ENCODE measurements at places on chromosomes 16 and 17. TPM values are rescaled to one million over a fixed set of nuclear protein-coding genes. Genes with fewer than 3 reads are reported as not detected.

DNA sequence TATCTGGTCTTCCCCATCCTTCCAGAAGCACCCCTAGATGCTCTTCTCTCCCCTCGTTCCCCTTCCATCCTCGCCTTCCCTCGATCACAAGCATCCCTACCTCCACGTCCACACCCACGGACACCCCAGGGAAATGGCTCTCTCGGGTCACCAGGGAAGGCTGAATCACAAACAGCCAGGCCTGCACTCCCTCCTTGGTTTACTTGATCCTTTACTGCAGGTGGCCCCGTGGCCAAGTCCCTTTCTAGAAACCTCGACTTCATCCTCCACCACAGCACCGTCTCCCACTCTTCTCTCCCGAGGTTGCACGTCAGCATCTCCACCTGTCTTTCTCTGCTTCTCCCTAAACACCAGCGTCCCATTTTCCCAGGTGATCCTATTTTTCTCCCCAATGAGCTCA lies 6.5 kb upstream of the RBFOX3 start:
- no peak for DNase-seq
- H3K27ac ChIP-seq: no peak overlapping the region
- no peaks in the 10 kb centered on the region for H3K4me1 ChIP-seq
- H3K4me3 ChIP-seq: no peak overlapping the region

DNA sequence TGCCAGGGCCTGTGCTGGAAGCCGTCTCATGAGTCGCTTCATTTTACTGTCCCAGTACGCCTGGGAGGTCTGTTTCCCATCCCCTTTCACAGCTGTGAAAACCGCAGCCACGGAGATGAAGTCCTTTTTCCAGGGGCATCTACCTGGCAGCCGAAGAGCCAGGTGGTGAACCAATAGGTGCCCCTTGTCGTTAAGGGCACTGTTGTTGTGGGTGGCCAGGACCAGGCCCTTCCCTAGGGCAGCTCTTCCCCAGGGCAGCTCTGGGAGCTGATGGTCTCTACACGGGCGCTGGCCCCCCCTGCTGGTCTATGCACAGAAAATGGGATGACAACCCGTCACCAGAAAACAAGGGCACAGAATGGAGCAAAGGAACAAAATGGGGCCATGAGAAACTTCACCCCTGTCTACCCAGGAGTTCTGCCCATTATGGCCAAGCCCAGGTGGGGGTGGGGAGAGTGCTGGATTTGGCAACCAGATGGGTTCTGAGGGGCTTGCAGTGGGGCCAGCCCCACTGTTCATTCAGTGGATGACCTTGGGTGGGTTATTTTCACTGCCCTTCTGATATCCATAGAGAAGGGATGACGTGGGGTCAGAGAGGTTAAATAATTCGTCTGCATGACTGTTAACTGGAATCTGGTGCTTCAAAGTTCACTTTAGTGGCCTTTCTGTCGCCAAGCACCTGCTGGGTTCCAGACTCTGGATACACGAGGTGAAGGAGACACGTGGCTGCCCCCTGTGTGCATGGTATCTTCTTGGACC lies 11.5 kb downstream of the RMI2 start:
- H3K27me3 ChIP-seq: no peaks in the 10 kb centered on the region
- no peak overlapping the region for H3K4me3 ChIP-seq
- peak; percentile 22 for DNase-seq

The NPIPB13 gene
- total RNA-seq: 5.1 TPM

- DNase-seq: no peak
- peak overlapping the region; percentile 90 for H3K27ac ChIP-seq
- peak overlapping the region; percentile 90 for H3K4me3 ChIP-seq
- peaks cover 30% of the 10 kb centered on the region for H3K36me3 ChIP-seq
Measured at GRCh38 chr16:30066761-30067583, 1.4 kb downstream of the ALDOA start.

The UNK gene
- 36.0 TPM for total RNA-seq

- no peak for DNase-seq
- no peak overlapping the region for H3K27ac ChIP-seq
- no peaks in the 10 kb centered on the region for H3K27me3 ChIP-seq
- H3K4me1 ChIP-seq: peaks cover 5% of the 10 kb centered on the region
- no peaks in the 10 kb centered on the region for H3K36me3 ChIP-seq
Measured at GRCh38 chr17:10622617-10623485, 34.3 kb downstream of the MYH3 start.

The ABCA10 gene
- total RNA-seq: 110 TPM

The KRTAP4-16 gene
- not detected for total RNA-seq

The SETD1A gene
- total RNA-seq: 17.1 TPM

GRCh38 chr17:29042679-29043538 lies at the start of gene PIPOX:
TSS of gene PIPOX (plus strand) at chr17:29043141. CDS start at chr17:29043226, 85 bp downstream.
- no peaks in the 10 kb centered on the region for H3K36me3 ChIP-seq
- H3K4me1 ChIP-seq: no peaks in the 10 kb centered on the region
- H3K4me3 ChIP-seq: no peak within 1 kb of the TSS

- H3K4me3 ChIP-seq: no peak overlapping the region
- H3K27me3 ChIP-seq: no peaks in the 10 kb centered on the region
- H3K27ac ChIP-seq: no peak overlapping the region
- H3K4me1 ChIP-seq: peaks cover 4% of the 10 kb centered on the region
- H3K36me3 ChIP-seq: no peaks in the 10 kb centered on the region
Measured at GRCh38 chr17:68640242-68640989, 39.2 kb upstream of the FAM20A start.

DNA sequence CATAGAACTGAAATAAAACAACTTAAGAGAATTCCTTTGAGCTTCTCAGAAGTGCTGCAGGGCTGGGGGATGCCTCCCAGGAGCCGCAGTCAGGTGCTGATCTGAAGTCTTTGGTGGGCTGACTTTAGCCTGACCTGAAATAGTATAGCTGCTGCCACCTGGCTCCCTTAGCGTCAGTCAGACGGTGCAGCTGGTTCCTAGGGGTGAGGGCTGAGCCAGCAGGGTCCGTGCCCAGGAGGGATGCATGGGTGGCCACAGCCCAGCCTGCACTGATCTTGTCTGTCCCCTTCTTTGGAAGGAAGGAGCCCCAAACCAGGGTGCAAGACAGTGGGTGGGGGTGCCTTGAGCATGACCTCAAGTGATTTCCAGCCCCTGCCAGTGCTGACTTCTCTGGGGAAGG lies 11.5 kb downstream of the MAPT start:
- no peaks in the 10 kb centered on the region for H3K36me3 ChIP-seq
- no peak overlapping the region for H3K27ac ChIP-seq
- no peak for DNase-seq
- peaks cover 24% of the 10 kb centered on the region for H3K27me3 ChIP-seq
- H3K4me1 ChIP-seq: no peaks in the 10 kb centered on the region

- no peak overlapping the region for H3K4me3 ChIP-seq
- H3K27me3 ChIP-seq: no peaks in the 10 kb centered on the region
- peaks cover 64% of the 10 kb centered on the region for H3K4me1 ChIP-seq
- no peaks in the 10 kb centered on the region for H3K36me3 ChIP-seq
Measured at GRCh38 chr16:87954361-87954760, 3.1 kb downstream of the BANP start.

The PRSS53 gene
- total RNA-seq: 3.3 TPM

DNA sequence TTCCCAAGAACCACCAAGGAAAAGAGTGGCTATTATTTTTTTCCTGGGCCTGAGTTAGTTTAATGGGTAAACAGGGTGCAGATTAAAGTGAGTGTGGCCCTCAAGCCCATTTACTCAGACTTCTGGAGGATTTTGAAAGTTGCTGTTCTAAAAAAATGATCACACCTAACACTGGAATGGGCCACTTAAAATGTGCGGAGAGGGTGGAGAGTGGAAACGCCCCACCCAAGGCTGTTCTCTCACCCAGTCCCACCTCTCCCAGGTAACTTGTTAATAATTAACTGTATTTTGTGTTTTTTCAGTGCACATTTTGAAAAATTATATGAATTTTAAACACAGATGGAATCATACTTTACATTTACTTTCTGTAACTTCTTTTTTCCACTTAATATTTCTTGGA lies 5.4 kb downstream of the HIRIP3 start:
- no peak for DNase-seq
- no peak overlapping the region for H3K27ac ChIP-seq

The RAD51C gene
- total RNA-seq: 12.9 TPM

GRCh38 chr17:78826836-78827509 lies 13.6 kb downstream of the USP36 start:
- H3K27ac ChIP-seq: peak overlapping the region; percentile 58
- H3K4me1 ChIP-seq: no peaks in the 10 kb centered on the region
- no peaks in the 10 kb centered on the region for H3K27me3 ChIP-seq
- peaks cover 33% of the 10 kb centered on the region for H3K36me3 ChIP-seq
- no peak for DNase-seq

- no peak overlapping the region for H3K4me3 ChIP-seq
- no peaks in the 10 kb centered on the region for H3K36me3 ChIP-seq
- no peak overlapping the region for H3K27ac ChIP-seq
Measured at GRCh38 chr17:57724026-57724728, 20.9 kb downstream of the CCDC182 start.

DNA sequence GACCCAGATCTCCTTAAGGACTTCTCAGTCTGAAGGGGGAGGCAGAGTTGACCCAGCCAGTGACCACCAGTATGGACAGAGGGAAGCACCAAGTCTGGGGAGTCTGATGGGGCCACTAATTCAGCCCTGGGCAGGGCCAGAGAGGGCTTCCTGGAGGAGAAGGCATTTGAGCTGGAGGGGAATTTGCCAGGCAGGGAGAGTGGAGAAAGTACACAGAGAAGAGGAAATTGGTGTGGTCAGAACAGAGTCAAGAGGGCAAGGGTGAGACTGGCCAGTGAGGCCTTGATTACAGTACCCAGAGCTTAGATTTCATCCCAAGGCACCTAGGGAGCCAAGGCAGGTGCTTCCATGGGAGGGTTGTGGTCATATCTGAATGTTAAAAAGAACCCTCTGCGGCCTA lies 36.3 kb downstream of the MYO15A start:
- no peaks in the 10 kb centered on the region for H3K27me3 ChIP-seq
- H3K4me3 ChIP-seq: no peak overlapping the region
- H3K27ac ChIP-seq: no peak overlapping the region
- peaks cover under 1% of the 10 kb centered on the region for H3K36me3 ChIP-seq
- H3K4me1 ChIP-seq: no peaks in the 10 kb centered on the region
- DNase-seq: no peak

The PRSS8 gene
- 0.20 TPM for total RNA-seq

DNA sequence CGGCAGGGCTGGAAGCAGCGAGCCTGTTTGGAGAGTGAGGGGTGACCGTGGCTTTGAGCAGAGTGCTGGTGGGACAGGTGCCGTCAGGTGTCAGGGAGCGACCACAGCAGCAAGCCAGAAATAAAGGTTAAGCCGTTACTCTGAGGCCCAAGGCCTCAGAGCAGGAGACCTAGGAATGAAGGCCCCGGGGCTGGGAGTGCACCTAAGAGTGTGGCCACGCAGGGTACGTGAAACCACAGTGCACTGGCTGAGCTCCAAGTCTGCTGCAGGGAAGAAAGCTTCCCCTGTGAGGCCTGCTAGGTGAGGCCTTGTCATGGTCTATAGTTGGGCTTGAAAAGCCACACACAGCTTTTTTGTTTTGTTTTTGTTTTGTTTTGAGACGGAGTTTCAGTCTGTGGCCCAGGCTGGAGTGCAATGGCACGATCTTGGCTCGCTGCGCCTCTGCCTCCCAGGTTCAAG lies 8.7 kb downstream of the CLUAP1 start:
- no peak overlapping the region for H3K4me3 ChIP-seq
- no peak overlapping the region for H3K27ac ChIP-seq
- DNase-seq: no peak
- no peaks in the 10 kb centered on the region for H3K4me1 ChIP-seq
- peaks cover 96% of the 10 kb centered on the region for H3K36me3 ChIP-seq
- no peaks in the 10 kb centered on the region for H3K27me3 ChIP-seq

GRCh38 chr17:14101976-14102375 lies 32.7 kb downstream of the COX10 start:
- H3K27ac ChIP-seq: no peak overlapping the region
- peaks cover 6% of the 10 kb centered on the region for H3K36me3 ChIP-seq
- no peaks in the 10 kb centered on the region for H3K4me1 ChIP-seq
- no peaks in the 10 kb centered on the region for H3K27me3 ChIP-seq

The HEXD gene
- total RNA-seq: 96.3 TPM

DNA sequence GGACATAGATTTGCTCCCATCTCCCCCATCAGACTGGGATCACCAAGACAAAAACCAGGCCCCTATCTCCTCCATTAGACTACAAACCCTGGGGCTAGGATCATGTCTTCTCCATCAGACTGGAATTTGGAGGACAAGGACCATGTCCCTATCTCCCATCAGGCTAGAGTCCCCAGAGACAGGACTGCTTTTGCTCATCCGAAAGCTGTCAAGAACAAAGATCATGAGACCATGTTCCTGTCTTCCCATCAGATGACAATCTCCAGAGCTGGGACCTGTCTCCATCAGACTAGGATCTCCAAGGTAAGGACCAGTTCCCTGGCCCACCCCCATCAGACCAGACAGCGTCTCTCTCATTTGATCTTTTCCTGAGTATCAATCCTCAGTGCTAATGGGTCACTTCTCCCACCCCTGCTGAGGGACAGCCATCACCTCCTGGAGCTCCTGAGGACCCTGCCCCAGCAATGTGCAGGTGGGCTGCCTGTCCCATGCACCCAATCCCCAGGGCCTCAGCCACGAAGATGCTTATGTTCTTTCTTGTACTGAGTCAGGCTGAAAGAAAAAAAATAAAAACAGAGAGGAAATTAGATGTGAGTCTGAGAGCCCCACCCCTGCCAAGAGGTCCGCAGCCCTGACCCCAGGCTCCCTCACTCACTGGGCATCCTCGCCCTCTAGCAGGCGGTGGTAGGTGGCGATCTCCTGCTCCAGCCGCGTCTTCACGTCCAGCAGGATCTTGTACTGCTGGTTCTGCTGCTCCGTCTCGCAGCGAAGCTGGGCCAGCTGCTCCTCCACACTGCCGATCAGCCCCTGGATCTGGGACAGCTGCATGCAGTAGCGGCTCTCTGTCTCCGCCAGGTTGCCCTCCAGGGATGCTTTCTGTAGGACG lies 90.3 kb downstream of the GOSR1 start:
- H3K27ac ChIP-seq: no peak overlapping the region
- H3K27me3 ChIP-seq: peaks cover 22% of the 10 kb centered on the region

DNA sequence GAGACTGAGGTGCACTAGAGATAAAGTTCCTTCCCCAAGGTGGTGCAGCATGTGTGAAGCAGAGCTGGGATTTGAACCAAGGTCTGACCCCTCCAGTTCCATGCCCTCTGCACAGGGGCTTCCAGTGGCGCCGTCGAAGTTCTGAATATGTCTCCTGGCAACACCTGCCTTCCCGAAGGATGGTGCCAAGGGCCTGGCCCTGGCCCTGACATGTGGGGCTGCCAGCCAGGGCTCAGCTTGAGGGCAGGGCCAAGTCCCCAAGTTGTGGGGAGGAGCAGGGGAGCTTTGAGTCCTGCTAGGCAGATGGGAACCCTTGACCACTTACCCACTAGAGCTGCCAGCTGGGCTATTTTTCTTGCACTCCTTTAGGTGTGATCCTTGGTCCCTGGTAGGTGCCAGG lies 56.4 kb downstream of the NKD1 start:
- H3K4me1 ChIP-seq: peaks cover 18% of the 10 kb centered on the region
- H3K36me3 ChIP-seq: no peaks in the 10 kb centered on the region
- H3K4me3 ChIP-seq: no peak overlapping the region
- H3K27me3 ChIP-seq: no peaks in the 10 kb centered on the region
- no peak overlapping the region for H3K27ac ChIP-seq
- no peak for DNase-seq

GRCh38 chr16:75342308-75342811 lies 90.9 kb upstream of the BCAR1 start:
- H3K4me1 ChIP-seq: peaks cover 8% of the 10 kb centered on the region
- no peaks in the 10 kb centered on the region for H3K36me3 ChIP-seq
- H3K4me3 ChIP-seq: no peak overlapping the region
- H3K27ac ChIP-seq: no peak overlapping the region
- no peak for DNase-seq

GRCh38 chr17:39335704-39336223 lies 65.7 kb downstream of the FBXL20 start:
- peaks cover 25% of the 10 kb centered on the region for H3K4me1 ChIP-seq
- H3K36me3 ChIP-seq: no peaks in the 10 kb centered on the region
- H3K27me3 ChIP-seq: no peaks in the 10 kb centered on the region
- no peak overlapping the region for H3K4me3 ChIP-seq
- DNase-seq: no peak
